ENCODE measurements at places on chromosomes 5 and 9. TPM values are rescaled to one million over a fixed set of nuclear protein-coding genes. Genes with fewer than 3 reads are reported as not detected.
A peak's percentile ranks its signal among the peaks of the same experiment; 100 is the strongest.

TMEM215 gene
- not detected for total RNA-seq

DNA sequence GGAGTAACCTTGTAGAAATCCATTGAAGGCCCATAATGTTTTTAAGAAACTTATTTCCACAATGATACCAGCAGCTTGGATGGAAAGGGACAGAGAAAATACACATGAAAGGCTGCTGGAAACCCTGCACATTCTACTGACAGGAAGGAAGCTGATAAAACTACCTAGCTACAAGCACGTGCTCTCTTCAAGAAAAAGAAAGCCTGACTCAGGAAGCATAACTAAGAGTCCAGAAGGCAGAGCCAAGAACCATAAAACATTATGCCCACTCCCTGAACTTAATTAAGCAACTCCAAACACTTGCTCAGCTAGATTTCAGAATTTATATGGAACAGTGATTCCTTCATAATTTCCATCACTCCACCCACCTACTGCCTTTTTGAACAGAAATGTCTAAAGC, 430.8 kb downstream of the SEMA5A start:
- H3K27me3 ChIP-seq, result no peaks in the 10 kb centered on the region
- H3K4me3 ChIP-seq, result no peak overlapping the region
- no peaks in the 10 kb centered on the region for H3K4me1 ChIP-seq
- no peak overlapping the region for H3K27ac ChIP-seq

PCDHGB7 gene
- total RNA-seq, result 14.2 TPM

GRCh38 chr5:80871541-80871961, 88.6 kb upstream of the RASGRF2 start:
- H3K4me1 ChIP-seq, result no peaks in the 10 kb centered on the region
- H3K4me3 ChIP-seq, result no peak overlapping the region
- no peak for DNase-seq
- H3K36me3 ChIP-seq, result peaks cover 6% of the 10 kb centered on the region

ARID3C gene
- not detected for total RNA-seq

DNA sequence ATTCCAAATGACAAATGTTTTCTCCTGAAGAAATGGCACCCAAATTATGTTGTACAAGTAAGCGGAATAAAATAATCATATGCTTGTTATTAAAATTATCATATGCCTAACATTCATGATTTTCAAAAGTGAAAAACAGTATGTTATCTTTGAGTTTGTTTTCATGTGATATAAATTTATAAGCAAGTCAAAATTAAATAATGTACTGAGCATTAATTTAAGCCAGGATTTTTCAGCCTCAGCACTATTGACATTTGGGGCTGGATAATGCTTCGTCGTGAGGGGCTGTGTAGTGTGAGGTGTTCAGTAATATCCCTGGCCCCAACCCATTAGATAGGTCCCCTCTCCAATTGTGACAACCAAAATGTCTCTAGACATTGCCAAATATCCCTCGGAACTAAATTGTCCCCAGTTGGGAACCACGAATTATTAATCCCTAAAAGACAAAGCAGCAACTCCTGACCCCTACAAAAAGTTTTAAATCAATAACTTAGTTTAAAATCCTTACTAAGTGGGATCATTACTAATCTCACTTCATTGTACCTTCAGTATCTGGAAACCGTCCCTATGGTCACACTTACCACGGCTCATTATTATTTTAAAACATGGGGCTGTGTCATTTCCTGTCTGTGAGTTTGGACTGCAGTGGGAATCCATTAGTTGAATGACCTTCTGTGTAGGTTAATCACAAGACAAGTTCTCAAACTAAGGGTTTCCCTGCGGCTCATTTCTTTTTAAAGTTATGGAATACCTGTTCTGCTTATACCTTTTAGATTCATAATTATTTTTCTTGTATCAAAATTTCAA, 1.3 kb upstream of the NNT start:
- no peaks in the 10 kb centered on the region for H3K36me3 ChIP-seq
- no peak for DNase-seq
- peak overlapping the region; percentile 91 for H3K27ac ChIP-seq
- peak overlapping the region; percentile 93 for H3K4me3 ChIP-seq
- H3K4me1 ChIP-seq, result peaks cover 29% of the 10 kb centered on the region

MARCOL gene
- not detected for total RNA-seq

DNA sequence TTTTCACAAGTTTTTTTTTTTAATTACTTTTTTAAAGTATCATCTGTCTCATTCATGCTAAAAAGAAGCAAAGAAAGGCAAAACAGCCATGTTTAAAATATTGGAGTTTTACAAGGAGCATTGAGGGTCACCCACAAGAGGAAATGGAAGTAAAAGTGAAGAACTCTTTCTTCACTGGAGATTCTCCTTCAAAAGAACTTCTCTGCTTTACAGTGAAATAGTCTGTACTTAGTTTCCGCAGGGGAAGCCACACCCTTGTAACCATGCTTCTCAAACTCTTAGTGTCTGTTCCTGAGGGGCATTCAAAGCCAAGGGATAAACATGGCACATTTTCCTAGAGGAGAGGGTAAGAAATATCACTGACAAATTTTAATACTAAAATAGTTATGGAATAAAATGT, 8.6 kb downstream of the C9orf72 start:
- H3K36me3 ChIP-seq, result no peaks in the 10 kb centered on the region
- H3K4me1 ChIP-seq, result no peaks in the 10 kb centered on the region
- H3K4me3 ChIP-seq, result no peak overlapping the region
- no peak for DNase-seq
- no peak overlapping the region for H3K27ac ChIP-seq

PCDHGA10 gene
- 10.6 TPM for total RNA-seq

GRCh38 chr5:118529361-118530144, 458.8 kb downstream of the DTWD2 start:
- H3K27ac ChIP-seq, result no peak overlapping the region
- H3K27me3 ChIP-seq, result no peaks in the 10 kb centered on the region
- no peak for DNase-seq
- no peaks in the 10 kb centered on the region for H3K4me1 ChIP-seq

DNA sequence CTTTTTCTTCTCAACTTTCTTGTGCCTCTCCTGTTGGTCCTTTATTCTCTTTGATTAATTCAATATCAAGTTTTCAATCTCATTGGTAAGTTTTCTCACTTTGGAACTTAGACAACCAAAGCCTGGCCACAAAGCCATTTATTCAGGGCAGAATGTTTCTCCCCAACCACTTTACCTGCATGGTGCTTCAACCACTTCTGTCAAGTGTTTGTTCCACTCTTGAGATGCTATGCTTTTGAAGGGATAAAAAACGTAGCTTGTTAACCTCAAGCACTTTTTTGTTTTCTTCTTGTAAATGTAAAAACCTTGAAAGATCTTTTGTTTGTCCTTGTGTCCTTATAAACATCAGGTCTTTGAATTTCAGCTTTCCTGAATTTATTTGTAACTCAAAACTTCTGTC, 966.7 kb downstream of the MAT2B start:
- no peaks in the 10 kb centered on the region for H3K27me3 ChIP-seq
- H3K27ac ChIP-seq, result no peak overlapping the region
- no peaks in the 10 kb centered on the region for H3K4me1 ChIP-seq
- DNase-seq, result no peak

DNA sequence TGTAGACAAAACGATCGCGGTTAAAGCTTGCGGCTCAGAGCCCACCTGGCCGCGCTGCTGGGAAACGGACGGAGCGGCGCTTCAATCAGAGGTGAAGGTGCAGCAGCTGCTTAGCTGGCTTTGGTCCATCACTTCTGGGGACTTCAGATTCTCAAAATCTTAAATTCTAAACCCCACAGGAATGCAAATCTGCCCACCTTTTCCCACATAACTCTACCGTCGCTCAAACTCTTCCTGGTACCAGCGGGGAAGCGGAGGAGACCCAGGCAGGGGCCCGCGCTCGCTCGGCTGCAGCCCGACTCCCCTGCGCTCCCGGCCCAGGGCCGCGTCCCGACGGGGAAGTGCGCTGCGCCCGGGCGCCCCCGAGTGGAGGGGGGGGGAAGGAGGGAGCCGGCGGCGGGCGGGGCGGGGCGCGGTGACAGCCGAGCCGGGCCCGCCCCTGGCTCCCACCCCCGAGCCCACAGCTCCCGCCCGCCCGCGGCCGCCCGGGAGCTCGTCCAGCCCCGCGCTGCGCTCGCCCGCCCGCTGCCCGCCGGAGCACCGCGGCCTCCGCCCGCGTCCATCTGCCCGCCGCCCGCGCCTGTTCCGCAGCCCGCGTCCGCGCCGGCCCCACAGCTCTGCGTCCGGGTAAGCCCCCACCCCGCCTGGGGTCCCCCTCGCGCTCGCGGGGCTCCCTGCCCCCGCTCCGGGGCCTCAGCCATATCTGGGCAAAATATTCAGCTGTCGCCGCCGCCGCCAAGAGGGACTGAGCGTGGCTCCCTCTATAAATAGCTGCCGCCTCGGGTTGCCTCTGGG, at the start of gene TMOD1:
TSS of gene TMOD1 (plus strand) at position 490 of the 795 bp plus-strand sequence. CDS start 22,523 bp downstream, outside the sequence.
- peak within 1 kb of the TSS; percentile 80 for H3K4me3 ChIP-seq
- H3K36me3 ChIP-seq, result peaks cover 1% of the 10 kb centered on the region
- peaks cover 31% of the 10 kb centered on the region for H3K4me1 ChIP-seq
- H3K27ac ChIP-seq, result peak within 1 kb of the TSS; percentile 97

PHF24 gene
- total RNA-seq, result 0.25 TPM

PCDHB13 gene
- 3.7 TPM for total RNA-seq

DNA sequence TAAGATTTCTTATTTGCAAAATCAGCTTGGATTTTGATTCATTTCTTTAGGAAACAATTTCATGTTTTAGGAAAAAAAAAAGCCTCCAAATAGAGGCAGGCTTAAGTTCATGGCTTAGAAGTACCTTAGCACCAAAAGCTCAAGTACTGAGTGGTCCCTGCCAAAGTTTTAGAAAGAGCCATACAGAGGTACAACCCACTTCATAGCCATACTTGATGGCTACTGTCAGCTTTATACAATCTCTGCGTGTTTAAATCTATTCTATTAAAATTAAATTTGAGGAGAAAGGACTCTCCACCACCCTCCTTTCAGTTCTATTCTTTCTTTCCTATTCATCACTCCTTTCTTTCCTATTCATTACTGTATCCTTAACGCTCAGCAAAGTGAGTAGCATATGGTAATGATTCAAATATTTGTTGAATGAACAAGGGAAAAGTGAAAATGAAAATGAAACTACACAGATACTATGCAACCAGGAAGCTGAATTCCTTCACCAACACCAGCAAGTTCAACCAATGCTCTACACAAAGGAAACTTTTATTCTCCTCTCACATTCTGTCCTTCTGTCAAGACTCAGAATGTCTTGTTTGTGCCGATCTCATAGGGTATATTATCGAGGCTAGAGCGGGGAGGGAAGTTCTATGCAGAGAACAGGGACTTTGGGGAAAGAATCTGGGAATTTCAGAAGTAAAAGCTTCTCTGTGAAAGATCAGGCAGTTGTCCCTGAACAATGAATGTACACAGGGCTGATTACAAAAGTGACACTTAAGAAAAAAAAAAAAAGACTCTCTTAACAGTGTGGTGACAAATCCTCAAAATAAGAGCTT, 138.6 kb upstream of the SPEF2 start:
- H3K27me3 ChIP-seq, result no peaks in the 10 kb centered on the region
- peaks cover 25% of the 10 kb centered on the region for H3K4me1 ChIP-seq
- DNase-seq, result no peak
- H3K4me3 ChIP-seq, result peak overlapping the region; percentile 0
- peak overlapping the region; percentile 42 for H3K27ac ChIP-seq

DNA sequence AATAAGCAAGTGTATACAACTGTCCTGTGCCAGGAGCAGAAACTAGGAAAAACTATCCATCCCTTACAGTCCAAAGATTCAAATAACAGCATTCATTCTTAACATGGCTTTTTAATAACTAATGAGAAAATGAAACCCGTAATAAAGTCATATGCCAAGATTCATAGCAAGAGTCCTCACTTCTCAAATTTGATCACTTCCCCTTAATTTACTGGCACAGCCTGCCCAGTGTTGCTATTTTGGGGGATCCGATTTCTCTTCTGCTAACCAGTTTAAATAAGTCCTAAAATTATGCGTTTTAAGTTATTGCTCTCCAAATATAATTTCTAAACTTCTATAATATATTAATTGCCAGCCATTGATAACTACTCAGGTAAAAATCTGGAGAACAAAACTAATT, 177.0 kb upstream of the PTGER4 start:
- H3K27me3 ChIP-seq, result no peaks in the 10 kb centered on the region
- H3K4me3 ChIP-seq, result no peak overlapping the region
- DNase-seq, result no peak
- no peak overlapping the region for H3K27ac ChIP-seq
- no peaks in the 10 kb centered on the region for H3K4me1 ChIP-seq

OR1L8 gene
- 0.74 TPM for total RNA-seq

PRELID2 gene
- total RNA-seq, result 16.2 TPM

IFNB1 gene
- total RNA-seq, result not detected

CDKN2B-AS1 gene
- 5.9 TPM for total RNA-seq

DNA sequence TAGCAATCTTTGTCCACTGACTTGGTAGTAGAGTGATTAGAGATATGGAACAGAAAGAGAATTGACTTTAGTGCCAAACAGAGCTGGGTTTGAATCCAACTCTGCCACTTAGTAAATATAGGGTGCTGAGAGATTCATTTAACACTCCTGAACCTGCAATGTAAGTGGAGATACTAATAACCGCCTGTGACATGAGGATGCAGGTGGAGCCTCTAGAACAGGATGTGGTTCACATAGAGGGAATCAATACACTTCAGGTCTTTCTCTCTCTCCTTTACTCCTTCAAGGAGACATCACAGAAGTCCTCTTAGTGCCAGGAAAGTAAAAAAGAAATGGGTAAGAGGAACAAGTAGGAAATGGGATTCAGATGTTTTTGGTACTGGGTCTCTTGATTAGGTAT, 49.8 kb downstream of the TRPM3 start:
- DNase-seq, result no peak
- H3K36me3 ChIP-seq, result no peaks in the 10 kb centered on the region
- H3K4me1 ChIP-seq, result no peaks in the 10 kb centered on the region
- H3K27me3 ChIP-seq, result no peaks in the 10 kb centered on the region
- H3K27ac ChIP-seq, result no peak overlapping the region
- no peak overlapping the region for H3K4me3 ChIP-seq

DNA sequence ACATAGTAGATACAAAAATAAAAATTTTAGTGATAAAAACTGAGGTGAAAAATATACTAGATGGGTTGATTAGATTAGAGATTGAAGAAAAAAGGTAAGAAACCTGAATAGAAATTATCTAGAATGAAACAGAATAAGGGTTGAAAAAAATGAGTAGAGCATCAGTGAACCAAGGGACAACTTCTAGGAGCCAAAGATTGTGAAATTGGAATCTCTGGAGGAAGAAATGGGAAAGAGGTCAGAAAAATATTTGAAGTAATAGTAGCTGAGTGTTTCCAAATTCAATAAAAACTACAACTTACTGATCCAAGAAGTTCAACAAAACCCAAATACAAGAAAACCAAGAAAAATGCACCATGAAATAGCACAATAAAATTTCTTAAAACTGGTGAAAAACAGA, 116.6 kb upstream of the STARD4 start:
- no peak for DNase-seq
- no peaks in the 10 kb centered on the region for H3K36me3 ChIP-seq
- no peak overlapping the region for H3K27ac ChIP-seq
- H3K4me1 ChIP-seq, result no peaks in the 10 kb centered on the region

DNA sequence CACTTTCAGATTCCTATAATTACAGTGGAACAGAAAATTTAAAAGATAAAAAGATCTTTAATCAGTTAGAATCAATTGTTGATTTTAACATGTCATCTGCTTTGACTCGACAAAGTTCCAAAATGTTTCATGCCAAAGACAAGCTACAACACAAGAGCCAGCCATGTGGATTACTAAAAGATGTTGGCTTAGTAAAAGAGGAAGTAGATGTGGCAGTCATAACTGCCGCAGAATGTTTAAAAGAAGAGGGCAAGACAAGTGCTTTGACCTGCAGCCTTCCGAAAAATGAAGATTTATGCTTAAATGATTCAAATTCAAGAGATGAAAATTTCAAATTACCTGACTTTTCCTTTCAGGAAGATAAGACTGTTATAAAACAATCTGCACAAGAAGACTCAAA, 29.5 kb downstream of the ZFYVE16 start:
- H3K36me3 ChIP-seq, result peaks cover 22% of the 10 kb centered on the region
- no peaks in the 10 kb centered on the region for H3K27me3 ChIP-seq
- DNase-seq, result no peak
- H3K27ac ChIP-seq, result no peak overlapping the region
- no peak overlapping the region for H3K4me3 ChIP-seq
- no peaks in the 10 kb centered on the region for H3K4me1 ChIP-seq

Data from vagina (tissue), 2 donors.